ENCODE measurements at places on chromosomes 3 and 15.

GRCh38 chr15:68603216-68603595, 24.4 kb downstream of the CORO2B start:
- no peaks in the 10 kb centered on the region for H3K36me3 ChIP-seq
- H3K4me1 ChIP-seq, result peaks cover 49% of the 10 kb centered on the region
- no peaks in the 10 kb centered on the region for H3K27me3 ChIP-seq
- no peak overlapping the region for H3K27ac ChIP-seq

- no peak overlapping the region for H3K4me3 ChIP-seq
- no peaks in the 10 kb centered on the region for H3K36me3 ChIP-seq
- peaks cover 15% of the 10 kb centered on the region for H3K4me1 ChIP-seq
- peak overlapping the region; percentile 46 for H3K27ac ChIP-seq
Measured at GRCh38 chr3:52136513-52136912, 17.7 kb downstream of the POC1A start.

- H3K4me1 ChIP-seq, result peaks cover 4% of the 10 kb centered on the region
- no peaks in the 10 kb centered on the region for H3K36me3 ChIP-seq
- no peak for DNase-seq
- H3K4me3 ChIP-seq, result no peak overlapping the region
Measured at GRCh38 chr3:18717598-18717997, 292.5 kb upstream of the SATB1 start.

- DNase-seq, result no peak
- H3K4me3 ChIP-seq, result no peak overlapping the region
- no peak overlapping the region for H3K27ac ChIP-seq
- no peaks in the 10 kb centered on the region for H3K36me3 ChIP-seq
- H3K27me3 ChIP-seq, result no peaks in the 10 kb centered on the region
- H3K4me1 ChIP-seq, result peaks cover 9% of the 10 kb centered on the region
Measured at GRCh38 chr3:177692304-177692975, 495.2 kb upstream of the TBL1XR1 start.

- H3K27me3 ChIP-seq, result no peaks in the 10 kb centered on the region
- no peaks in the 10 kb centered on the region for H3K36me3 ChIP-seq
- DNase-seq, result peak; percentile 48
- H3K27ac ChIP-seq, result peak within 1 kb of the TSS; percentile 68
- H3K4me1 ChIP-seq, result peaks cover 85% of the 10 kb centered on the region
Measured at GRCh38 chr3:98763076-98763475, at the start of gene ST3GAL6. Gene ST3GAL6 (plus strand): TSS chr3:98763340. CDS start chr3:98768441, 5,101 bp downstream.

DNA sequence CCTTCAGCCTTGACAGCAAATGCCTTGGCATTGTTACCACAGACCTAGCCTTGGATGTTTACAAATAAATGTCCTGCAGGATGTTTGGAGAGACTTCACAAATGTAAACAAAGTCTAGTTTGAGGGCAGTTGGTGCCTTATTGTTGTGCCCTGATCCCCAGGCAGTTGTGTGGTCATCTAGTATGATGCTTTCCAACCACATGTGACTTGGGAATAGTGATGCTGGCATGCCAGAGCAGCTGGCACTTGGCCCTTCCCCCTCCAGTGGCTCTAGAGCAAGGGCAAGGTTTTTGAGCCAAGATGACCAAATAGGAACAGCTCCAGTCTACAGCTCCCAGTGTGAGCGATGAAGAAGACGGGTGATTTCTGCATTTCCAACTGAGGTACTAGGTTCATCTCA, 258.2 kb downstream of the ADAMTS17 start:
- H3K36me3 ChIP-seq, result no peaks in the 10 kb centered on the region
- H3K27me3 ChIP-seq, result no peaks in the 10 kb centered on the region
- DNase-seq, result peak; percentile 30

- H3K4me3 ChIP-seq, result peak overlapping the region; percentile 62
- H3K36me3 ChIP-seq, result no peaks in the 10 kb centered on the region
- peaks cover 50% of the 10 kb centered on the region for H3K4me1 ChIP-seq
Measured at GRCh38 chr3:142999881-143000280, 1.5 kb upstream of the U2SURP start.

DNA sequence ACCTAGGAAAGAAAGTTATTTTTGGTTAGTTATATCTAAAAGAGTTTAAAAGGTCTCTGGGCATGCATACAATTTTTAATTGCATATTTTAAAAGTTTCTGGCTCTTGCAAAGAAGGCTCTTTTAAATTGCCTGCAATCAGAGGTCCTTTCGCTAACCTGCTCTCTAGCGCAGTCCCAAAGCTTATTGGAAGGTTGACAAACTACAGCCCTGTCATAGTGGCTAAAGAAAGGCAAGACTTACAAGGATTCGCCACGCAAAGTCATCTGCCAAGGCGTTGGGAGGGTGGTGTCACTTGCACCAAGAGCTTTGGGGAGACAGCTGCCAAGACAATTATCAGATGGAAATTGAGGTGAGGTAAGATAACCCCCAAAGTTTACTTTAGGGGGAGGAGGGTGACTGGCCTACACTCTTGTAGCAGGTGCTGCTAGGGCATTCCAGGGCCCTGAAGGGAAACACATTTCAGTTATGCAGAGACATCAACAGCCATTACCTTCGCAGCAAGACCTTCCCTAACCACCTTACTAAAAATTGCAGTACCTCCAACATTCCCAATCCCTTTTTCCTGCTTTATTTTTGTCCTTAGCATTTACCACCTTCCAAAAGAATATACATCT, 606.2 kb downstream of the MAGI1 start:
- no peak overlapping the region for H3K27ac ChIP-seq
- H3K4me3 ChIP-seq, result no peak overlapping the region
- H3K4me1 ChIP-seq, result no peaks in the 10 kb centered on the region
- no peak for DNase-seq
- no peaks in the 10 kb centered on the region for H3K36me3 ChIP-seq

- no peaks in the 10 kb centered on the region for H3K27me3 ChIP-seq
- DNase-seq, result no peak
- no peak overlapping the region for H3K27ac ChIP-seq
- H3K36me3 ChIP-seq, result no peaks in the 10 kb centered on the region
Measured at GRCh38 chr15:36210426-36210825, 369.0 kb upstream of the CDIN1 start.

DNA sequence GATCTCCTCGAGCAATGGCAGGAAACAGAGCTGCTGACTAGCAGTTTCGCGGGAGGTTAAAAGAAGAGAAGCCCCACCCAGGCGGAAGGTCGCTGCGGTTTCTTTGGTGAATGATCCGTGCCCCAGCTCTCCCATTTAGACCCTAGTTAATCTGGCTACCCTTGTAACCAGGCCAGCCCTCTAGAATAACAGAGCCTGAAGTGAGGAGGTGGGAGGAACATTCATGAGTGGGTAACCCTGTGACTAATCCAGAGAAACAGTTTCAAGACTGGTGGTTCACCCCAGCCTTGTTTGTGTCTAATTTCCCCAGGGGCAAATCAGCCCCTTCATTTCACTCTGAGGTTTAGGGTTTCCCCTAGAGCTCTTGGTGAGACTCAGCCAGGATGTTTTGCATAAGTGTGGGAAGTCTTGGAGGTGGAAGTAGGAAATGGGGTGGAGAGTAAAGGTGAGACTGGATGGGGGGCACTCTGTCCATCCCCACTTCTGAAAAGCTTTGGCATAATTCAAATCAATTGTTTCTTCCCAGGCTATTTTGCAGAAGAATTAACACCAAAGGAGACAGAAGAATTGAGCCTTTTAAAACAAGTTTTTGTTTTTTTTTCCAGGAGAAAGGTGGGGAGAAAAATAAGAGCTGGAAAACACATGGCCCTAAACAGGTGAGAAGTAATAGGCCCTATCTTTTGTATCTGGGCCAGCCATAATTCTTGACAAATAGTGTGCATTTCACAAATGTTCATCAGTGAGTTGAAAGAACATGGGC, 303.1 kb downstream of the RPLP1 start:
- no peak overlapping the region for H3K27ac ChIP-seq
- no peak for DNase-seq
- H3K27me3 ChIP-seq, result no peaks in the 10 kb centered on the region
- H3K4me1 ChIP-seq, result no peaks in the 10 kb centered on the region

DNA sequence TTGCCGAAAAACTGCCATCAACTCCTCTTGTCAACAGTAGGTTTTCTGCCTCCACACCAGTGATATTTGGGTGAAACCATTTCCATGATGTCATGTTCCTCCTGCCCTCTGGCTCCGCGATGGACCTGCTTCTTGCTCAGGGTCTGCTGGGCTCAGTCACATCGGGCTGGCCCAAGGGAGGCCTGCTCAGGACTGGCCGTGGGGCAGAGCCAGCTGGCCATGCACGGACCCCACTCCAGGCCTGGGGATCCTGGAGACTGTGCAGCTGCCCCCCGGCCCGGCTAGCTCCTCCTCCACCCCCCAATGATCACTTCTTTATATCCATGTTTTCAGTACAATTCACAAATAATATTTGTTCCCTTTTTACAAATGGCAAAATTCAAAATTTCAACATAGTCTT, 270.3 kb upstream of the CCDC54 start:
- no peaks in the 10 kb centered on the region for H3K36me3 ChIP-seq
- H3K4me3 ChIP-seq, result no peak overlapping the region
- H3K27ac ChIP-seq, result no peak overlapping the region
- H3K27me3 ChIP-seq, result no peaks in the 10 kb centered on the region

DNA sequence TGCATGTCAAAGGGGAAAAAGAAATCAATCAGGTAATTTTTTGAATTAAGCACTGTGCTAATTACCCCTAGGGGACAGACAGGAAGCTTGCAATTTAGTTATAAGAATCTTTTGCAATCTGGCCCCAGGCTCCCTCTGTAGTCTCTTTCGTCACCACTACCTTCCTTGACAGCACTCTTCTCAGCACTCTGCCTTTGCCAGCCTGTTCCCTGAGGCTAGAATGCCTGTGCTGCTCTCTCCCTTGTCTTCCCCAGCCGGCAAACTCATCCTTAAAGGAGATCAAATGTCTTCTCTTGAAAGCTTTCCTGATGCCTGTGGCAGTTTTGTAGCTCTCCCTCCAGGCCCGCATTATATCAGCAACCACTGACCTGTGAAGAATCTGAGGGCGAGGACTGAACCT, 32.4 kb upstream of the PRTG start:
- no peak overlapping the region for H3K4me3 ChIP-seq
- no peaks in the 10 kb centered on the region for H3K36me3 ChIP-seq
- H3K27me3 ChIP-seq, result no peaks in the 10 kb centered on the region
- H3K4me1 ChIP-seq, result no peaks in the 10 kb centered on the region
- no peak overlapping the region for H3K27ac ChIP-seq
- DNase-seq, result no peak

DNA sequence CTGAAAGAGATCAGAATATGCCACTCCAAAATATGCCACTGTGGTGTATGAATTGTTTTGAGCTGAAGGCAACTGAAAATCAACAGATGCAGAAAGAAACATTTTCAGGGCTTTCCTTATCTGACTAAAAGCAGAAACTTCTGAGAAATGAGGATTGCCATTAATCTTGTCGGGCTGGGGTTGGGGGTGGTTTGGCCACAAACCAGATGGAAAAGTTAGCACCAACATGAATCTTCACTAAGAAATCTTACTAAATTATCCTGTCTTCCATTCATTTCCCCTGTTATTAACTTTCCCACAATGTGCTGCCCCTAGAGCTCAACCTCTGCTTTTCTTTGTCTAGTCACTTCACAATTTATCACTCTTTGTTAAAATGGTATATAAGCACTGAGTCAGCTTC, 229.9 kb upstream of the GADL1 start:
- no peaks in the 10 kb centered on the region for H3K4me1 ChIP-seq

DNA sequence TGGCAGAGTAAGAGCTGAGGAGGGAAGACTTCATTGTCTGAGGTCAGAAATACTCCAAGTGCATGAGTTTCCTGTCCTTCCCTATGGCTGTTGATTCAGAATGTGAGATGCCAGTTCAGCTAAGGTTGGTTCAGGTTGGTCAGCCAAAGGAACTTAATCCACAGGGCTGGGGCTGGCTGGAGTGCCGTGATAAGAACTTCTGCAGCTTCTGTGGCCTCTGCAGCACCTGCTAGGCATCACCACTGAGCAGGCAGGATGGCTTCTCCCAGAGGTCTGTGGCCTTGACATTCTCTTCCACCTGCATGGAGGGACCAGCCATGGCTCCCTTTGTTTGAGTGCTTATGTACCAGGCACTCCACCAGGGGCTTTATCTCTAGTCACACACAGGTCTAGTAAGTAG, 109.5 kb upstream of the PLXNA1 start:
- no peaks in the 10 kb centered on the region for H3K4me1 ChIP-seq
- no peak overlapping the region for H3K4me3 ChIP-seq
- no peaks in the 10 kb centered on the region for H3K27me3 ChIP-seq
- no peaks in the 10 kb centered on the region for H3K36me3 ChIP-seq

Data from heart right ventricle (tissue), 16 donors.